Motor neuron (in vitro differentiated cells): ENCODE measurements at places on chromosomes 12 and 14.
A peak's percentile ranks its signal among the peaks of the same experiment; 100 is the strongest.

GRCh38 chr14:106417224-106418049, 891.1 kb downstream of the TMEM121 start:
- ATAC-seq = no peak

DNA sequence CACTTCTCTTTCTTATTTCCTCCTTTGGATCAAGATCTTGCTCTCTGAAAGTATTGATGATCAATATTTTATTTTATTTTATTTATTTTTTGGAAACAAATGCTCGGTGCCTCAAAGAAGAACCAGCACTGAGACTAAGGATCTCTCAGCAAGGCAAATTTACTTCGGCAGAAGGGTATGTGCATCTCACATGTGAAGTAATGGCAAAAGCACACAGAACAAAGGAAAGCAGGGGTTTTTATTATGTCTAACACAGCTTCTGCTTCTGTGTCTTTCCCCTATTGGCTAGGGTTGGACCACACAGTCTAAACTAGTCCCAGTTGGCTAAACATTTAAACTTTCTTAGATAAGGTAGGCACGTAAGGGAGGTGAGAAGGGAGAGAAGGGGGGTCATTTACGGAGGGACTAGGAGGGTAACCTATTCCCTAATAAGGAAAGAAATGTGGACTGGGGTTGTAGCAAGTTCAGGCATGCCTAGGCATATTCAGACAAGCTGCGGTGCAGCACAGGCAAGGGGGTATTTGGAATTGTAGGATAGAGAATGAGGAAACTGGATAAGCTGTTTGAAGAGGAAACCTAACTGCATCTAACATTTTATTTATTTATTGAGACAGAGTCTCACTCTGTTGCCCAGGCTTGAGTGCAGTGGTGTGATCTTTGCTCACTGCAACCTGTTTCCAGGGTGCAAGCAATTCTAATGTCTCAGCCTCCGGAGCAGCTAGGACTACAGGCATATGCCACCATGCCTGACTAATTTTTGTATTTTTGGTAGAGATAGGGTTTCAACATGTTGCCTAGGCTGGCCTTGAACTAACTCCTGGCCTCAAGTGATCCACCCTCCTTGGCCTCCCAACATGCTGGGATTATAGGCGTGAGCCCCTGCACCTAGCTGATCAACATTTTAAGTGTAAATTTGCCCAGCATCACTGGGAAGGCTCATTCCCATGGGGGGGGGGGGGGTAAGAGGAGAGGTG, 90.0 kb upstream of the EIF5 start:
- no peak for ATAC-seq

- no peak for ATAC-seq
Measured at GRCh38 chr14:51335531-51335930, 95.5 kb downstream of the TMX1 start.

GRCh38 chr14:69985463-69985862, 106.2 kb downstream of the SMOC1 start:
- ATAC-seq = no peak

DNA sequence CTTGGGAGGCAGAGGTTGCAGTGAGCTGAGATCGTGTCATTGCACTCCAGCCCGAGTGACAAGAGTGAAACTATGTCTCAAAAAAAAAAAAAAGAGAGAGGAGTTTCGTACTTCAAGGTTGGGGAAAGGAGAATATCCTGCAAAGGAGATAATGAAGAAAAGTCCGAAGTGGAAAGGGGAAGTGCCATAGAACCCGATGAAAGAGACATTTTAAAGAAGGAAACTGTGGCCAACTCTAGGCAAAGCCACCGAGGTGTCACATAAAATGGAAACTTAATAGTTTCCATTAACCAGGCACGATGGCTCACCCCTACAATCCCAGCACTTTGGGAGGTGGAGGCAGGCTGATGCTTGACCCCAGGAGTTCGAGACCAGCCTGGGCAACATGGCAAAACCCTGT, 15.0 kb upstream of the LTBP2 start:
- no peak for ATAC-seq

DNA sequence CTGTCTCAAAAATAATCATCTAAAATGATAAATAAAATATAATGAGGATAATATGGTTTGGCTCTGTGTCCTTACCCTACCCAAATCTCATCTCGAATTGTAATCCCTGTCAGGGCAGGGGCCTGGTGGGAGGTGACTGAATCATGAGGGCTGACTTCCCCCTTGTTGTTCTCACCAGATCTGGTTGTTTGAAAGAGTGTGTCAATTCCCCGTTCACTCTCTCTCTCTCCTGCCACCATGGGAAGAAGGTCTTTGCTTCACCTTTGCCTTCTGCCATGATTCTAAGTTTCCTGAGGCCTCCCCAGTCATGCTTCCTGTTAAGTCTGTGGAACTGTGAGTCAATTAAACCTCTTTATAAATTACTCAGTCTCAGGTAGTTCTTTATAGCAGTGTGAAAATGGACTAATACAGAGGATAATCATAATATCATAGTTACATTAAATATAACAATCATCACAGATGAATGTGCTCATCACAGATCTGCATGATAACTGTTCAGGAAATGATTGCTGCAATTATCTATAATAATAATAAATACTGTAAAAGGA, 12.6 kb downstream of the EFCAB11 start:
- no peak for ATAC-seq

GRCh38 chr14:51582437-51582836, 69.3 kb upstream of the FRMD6 start:
- no peak for ATAC-seq

- ATAC-seq = peak; percentile 54
Measured at GRCh38 chr12:67594888-67595287, 53.7 kb upstream of the DYRK2 start.

DNA sequence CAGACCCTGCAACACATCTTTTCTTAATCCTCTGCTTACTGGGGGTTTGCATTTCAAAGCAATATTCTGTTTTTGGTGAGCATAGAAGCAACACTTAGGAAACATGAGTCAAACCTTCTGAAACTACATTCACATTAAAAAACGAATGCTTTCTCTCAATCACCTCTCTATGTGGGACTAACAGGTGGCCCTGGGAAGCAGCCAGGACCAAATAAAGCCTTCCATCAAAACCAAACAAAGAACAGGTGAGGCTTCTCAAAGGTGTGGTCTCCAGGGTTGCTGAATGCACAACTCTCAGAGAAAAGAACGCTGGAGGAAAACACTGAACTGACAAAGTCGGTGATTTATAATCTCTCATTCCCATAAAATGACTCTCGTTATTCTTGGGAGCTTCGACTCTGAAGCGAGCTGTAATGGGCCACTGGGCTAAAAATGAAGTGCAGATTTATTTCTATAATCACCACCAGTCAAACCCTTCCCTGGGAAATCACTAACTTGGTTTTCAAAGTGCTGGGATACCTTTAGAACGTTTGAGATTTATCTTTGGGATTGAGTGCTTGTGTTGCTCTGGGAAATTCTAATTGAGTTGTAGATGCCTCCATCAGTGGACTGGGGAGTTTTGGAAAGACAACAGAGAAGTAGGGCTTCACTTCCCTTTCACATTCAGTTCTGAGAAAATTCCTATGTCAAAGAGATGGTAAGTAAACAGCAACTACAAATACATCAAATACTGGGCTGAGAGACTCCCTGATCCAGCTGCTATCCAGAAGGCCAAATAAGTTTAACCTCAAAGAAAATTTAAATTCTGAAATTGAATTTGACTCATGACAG, 262.0 kb upstream of the TMPO start:
- ATAC-seq = no peak

DNA sequence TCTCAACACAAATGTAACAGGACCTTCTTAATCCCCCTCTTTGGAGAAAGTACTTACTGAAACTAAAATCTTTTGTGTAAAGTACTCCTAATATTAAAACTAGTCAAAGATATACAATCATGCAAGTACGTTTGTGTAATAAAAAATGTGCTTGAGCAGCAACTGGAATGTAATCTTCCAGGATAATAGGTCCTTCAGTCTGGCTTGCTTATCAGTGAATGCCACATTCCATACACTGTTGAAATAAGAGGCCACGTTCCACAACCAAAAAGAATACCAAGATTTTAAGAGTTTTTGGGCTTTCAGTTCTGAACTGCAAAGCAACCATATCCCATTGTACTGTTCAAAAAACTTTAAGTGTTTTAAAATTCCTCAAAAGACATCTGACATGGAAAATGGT, 26.2 kb upstream of the GRIN2B start:
- no peak for ATAC-seq

- no peak for ATAC-seq
Measured at GRCh38 chr12:26736563-26737486, 96.2 kb downstream of the ITPR2 start.

GRCh38 chr12:93943780-93944179, 204.6 kb upstream of the PLXNC1 start:
- ATAC-seq = no peak

DNA sequence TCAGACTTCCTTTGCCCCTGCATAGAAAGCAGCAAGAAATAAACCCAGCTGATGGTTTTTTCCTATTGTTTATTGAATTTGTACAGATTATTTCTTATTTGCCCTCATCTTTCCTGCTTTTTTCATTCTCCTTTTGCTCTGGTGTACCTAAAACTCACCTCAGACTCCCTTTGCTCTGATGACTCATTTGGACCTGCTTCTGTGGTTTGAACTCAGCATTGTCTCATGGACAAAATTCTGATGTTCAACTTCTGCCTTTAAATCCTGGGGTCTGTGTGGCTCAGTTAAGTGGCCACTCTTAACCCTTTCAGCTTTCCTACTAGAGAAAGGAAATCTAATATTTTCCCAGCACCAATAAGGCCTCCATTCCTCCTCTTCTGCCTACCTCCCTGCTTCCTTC, 3.5 kb upstream of the SENP1 start:
- ATAC-seq = no peak

GRCh38 chr12:3604286-3604685, 113.3 kb downstream of the PRMT8 start:
- no peak for ATAC-seq

DNA sequence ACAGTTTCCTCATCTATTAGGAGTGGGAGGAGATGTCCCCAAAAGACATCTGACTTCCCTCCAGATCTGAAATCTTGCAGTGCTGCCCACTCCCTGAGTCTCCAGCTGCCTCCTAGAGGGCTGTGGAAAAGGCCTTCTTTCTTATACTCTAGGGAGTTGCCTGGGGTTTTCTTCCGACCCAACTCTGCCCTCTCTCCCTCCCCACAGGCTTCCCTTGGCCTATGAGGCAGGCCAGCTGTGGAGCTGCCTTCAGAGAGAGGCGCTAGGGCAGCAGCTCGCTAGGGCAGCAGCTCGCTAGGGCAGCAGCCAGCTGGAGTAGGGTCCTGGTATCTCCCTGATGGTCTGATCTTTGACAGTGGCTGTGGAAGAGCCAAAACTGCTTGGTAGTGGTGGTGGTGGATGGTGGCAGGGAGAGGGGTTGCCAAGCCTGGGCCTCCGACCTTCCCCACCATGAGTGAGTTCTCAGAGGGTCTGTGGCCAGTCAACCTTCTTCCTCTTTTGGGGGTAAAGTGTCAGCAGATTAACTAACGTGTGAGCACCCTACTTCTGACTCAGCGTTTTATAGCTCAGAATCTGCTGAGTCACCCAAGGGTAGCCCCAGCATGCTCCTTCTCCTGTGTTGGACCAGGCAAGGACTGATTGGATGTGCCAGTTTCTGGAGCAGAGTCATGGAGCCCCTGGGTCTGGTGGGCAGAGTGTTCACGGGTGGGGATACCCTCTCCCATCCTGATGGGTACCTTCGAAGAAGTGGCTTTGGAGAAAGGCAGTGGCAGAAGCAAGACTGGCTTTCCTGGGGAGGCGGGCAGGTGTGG, 2.3 kb downstream of the SLC48A1 start:
- ATAC-seq = no peak

GRCh38 chr14:68609012-68609411, 183.9 kb downstream of the ZFP36L1 start:
- no peak for ATAC-seq

GRCh38 chr12:46386877-46387629, 14.5 kb upstream of the SLC38A2 start:
- ATAC-seq = no peak

- ATAC-seq = no peak
Measured at GRCh38 chr14:103891667-103892215, 36.5 kb upstream of the TDRD9 start.

- no peak for ATAC-seq
Measured at GRCh38 chr14:30375296-30375892, 183.6 kb upstream of the G2E3 start.

GRCh38 chr12:12519354-12519998, 43.2 kb downstream of the DUSP16 start:
- ATAC-seq = peak; percentile 17

- no peak for ATAC-seq
Measured at GRCh38 chr12:108511633-108512540, 3.2 kb upstream of the FICD start.

DNA sequence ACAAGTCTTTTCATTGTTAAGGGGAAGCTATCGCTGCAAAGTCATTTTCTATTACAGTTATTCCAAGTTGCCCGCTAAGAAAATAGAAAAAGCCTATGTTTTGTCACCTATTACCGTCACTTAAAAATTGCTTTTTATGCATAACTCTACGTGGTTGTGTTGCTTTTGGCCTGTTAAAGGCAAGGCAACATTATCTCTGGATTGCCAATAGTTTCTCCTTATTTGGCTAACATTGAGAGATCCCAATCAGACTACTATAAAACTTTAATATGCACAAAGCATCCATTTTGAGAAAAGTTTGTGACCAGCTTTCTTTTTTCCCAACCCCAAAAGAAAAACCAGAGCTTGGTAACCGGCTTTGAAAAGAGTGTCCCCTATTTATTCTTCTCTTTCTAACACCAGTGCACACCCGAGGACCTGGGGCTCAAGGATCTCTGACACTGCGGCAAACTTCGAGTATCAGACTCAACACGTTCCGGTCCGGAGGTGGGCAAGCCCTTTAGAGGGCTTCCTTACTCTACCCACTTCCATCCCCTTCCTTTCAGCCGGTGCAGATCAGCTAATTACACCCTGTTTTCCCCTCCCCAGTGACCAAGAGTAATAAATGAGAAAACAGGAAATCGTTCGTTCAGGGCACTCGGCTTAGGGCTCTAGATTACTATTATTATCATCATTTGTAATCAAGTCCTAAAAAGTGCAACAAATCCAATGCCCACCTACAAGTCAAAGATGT, 1.2 kb downstream of the PPP1R12A start:
- no peak for ATAC-seq
